ENCODE measurements at places on chromosomes 7 and 10.

DNA sequence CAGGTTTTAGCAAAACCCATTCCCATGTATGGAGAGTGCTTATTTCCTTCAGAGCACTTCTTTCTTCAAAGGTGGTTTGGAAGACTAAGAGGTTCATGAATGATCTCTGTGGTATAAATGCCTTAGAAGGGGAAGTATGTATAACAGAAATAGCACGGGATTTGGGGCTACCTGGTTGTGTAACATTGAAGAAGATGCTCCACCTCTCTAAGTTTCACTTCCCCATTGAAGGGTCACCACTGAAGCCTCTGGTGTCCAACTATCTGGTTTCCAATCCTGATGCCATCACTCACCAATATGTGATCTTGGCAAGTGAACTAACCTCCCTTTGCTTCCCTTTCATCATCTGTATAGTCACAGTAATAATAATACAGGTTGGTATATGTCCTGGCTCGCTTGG, 37.2 kb downstream of the CYCS start:
- DNase-seq: no peak

GRCh38 chr7:27605283-27605682, 57.4 kb downstream of the HIBADH start:
- no peak for DNase-seq

- DNase-seq: no peak
These were observed 10.9 kb downstream of the ANLN start for GRCh38 chr7:36400606-36401005.

DNA sequence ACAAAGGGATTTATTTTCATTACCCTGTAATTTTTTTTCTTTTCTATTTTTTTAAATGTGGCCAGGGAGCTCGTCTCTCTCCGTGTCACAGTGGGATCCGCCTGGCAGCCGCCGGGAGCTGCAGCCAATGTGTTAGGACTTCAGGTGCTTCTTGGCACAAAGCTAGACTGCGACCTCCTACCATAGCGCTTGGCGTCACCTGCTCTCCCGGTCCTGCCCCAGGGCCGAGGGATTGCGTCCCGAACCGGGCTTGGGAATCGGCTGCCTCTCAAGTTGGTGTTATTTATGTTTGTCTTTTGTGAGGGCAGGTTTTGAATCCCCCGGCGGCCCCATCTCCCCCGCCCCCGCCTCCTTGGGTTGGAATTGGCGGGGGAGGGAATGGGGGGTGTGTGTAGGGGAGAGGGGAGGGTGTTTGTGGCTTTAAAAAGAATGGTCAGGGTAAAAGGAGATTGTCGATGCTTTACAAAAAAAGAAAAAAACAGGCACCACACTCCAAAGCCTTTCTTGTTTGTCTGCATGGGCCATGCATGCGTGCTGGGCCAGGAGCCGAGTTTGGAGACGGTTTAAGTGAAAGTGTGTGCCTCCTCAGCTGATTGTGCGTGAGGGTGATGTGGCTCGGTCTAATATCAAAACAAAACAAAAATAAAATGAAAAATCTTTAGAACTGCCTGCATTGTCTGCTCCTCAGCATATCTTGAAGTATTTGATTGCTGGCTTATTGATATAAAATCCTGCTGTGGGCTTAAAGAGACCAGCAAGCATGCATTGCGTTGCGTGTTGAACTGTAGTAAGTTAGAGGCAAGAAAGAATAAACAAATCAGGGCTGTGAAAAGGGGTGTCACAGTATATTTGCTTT, 1.2 kb downstream of the PPP1R9A start:
- no peak for DNase-seq

- no peak for DNase-seq
These were observed 97.7 kb upstream of the DNAAF5 start for GRCh38 chr7:628826-629225.

DNA sequence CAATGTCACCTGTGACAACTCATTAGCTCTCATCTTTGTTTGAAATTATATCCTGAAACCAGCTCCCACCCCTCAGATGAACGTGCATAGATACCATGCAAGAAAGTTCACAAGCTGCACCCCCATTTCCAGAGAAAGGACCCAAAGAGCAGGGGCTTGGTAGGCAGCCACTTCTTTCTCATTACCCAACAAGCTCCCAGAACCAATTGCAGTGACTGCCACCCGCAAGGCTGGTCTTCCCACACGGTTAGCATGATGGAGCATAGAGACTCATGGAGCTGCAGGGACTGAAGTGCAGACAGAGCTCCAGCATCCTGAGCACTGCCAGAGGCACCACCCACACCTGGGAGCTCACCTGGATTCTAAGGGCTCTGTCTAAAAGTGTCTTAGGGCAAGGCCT, 28.5 kb downstream of the FRMPD2 start:
- DNase-seq: no peak

DNA sequence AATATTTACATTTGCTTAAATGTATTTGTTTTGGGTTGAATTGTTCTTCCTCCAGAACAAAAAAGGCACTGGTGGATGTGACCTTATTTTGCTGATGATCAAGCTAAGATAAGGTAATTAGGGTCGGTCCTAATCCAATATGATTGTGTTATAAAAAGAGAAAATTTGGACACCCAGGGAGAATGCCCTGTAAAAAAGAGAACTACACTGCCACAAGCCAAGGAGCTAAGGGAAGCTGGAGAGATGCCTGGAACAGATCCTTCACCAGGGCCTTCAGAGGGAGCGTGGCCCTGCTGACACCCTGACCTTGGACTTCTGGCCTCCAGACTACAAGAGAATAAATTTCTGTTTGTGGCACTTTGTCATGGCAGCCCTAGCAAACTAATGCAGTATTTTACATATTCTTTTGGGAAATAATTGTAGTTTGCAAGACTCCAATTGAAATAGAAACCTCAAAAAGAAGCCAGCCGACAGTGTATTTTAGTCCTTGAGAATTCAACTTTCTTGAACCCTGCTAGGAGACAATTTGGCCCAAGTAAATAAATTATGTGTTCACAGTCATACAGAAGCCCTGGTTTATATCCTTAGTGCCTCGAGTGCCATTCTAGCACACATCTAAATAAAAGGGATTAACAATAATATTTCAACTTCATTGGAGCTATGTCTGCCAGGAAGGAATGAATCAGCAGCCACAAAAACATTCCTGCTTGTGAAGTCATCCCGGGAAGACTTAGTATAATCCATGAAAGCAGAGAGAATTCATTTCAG, 164.6 kb downstream of the PKD1L1 start:
- no peak for DNase-seq

DNA sequence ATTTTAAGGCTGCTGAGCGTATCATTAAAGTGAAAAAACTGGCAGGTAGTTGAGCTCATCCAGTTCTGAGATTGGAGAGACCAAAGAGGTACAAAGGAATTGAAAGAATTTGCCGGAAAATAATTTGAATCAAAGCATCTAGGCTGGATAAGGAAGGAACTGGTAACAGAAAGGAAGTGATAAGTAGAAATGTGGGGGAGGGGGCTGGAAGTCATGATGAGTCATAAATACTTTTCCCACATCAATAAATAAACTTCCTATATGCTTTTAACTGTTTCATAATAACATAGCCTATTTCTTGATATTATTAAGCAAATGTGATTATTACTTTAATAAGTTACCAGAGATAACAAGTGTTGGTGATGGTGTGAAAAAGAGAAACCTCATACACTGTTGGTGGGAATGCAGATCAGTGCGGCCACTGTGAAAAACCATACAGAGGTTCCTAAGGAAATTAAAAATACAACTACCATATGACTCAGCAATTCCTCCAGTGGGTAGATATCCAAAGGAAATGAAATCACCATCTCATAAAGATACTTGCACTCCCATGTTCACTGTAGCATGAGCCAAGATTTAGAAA, 27.0 kb downstream of the ZNF438 start:
- DNase-seq: no peak

GRCh38 chr10:50373821-50374501, 122.6 kb upstream of the ASAH2 start:
- DNase-seq: no peak

DNA sequence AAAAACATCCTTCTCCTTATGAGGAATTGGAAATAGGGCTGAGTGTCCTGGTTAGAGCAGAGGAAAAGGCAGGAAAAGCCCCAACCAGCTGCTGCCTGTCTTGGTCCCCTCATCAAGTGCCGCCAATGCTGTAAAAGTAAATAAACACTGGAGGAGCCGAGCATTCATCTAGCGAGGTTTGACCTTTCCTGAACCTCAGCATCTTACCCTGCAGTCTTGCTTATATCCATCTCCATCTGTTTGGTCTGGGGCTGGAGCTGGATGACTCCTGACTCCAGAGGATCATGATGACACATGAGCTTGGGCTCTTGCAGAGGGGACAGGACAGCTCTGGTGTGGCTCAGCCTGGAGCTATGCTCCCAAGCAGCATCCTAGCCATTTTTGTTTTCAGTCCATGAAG, 501.1 kb downstream of the TNS3 start:
- DNase-seq: no peak

DNA sequence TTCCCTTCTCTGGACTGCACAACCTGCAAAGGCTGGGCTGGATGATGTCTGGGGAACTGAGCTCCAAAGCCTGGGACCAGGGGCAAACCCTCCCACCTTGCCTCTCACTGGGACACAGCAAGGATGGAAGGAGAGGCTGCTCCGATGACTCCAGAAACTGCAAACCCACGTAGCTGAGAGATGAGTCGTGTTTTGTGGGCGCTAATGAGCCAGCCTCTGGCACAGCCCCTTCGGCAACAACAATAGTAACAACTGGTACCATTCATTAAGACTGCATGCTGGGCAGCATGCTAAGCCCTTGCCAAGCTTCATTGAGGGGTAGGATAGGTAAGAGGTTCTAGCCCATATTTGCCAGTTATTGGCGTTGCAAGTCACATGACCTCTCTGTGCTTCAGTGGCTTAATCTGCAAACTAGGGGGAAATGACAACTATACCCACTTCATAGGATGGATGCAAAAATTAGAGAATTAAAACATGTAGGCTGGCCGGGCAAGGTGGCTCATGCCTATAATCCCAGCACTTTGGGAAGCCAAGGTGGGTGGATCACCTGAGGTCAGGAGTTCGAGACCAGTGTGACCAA, 145.9 kb downstream of the SH3PXD2A start:
- DNase-seq: no peak

DNA sequence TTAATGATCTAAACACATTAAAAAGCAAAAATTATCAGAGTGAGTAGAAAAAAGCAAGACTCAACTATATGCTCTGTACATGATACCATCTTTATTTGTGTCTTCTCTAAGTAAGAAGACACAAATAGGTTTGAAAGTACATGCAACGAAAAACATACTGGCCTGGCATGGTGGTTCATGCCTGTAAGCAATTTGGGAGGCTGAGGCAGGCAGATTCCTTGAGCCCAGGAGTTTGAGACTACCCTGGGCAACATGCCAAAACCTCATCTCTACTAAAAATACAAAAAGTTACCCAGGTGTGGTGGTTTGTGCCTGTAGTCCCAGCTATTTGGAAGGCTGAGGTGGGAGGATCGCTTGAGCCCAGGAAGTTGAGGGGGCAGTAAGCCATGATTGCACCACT, 78.1 kb upstream of the TOMM7 start:
- DNase-seq: no peak

GRCh38 chr7:157568770-157569584, 232.2 kb downstream of the DNAJB6 start:
- DNase-seq: no peak

GRCh38 chr10:6034371-6034770, 27.8 kb downstream of the IL2RA start:
- no peak for DNase-seq

DNA sequence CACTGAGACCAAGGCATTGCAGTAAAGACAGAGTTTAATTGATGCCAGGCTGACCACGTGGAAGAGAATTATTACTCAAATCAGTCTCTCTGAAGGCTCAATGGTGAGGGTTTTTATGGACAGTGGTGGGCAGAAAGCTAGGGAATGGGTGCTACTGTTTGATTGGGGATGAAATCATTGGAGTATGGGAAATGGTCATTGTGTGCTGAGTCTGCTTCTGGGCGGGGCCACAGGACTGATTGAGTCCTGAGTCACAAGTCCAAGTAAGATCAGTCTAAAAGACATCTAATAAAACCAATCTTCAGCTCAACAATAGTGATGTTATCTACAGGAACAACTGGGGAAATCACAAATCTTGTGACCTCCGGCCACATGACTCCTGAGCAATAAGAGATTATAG, 868.4 kb downstream of the SORCS3 start:
- DNase-seq: no peak

- no peak for DNase-seq
These were observed 72.7 kb downstream of the COL13A1 start for GRCh38 chr10:69874449-69874848.

GRCh38 chr7:122225874-122226273, 78.7 kb downstream of the FEZF1 start:
- DNase-seq: no peak

DNA sequence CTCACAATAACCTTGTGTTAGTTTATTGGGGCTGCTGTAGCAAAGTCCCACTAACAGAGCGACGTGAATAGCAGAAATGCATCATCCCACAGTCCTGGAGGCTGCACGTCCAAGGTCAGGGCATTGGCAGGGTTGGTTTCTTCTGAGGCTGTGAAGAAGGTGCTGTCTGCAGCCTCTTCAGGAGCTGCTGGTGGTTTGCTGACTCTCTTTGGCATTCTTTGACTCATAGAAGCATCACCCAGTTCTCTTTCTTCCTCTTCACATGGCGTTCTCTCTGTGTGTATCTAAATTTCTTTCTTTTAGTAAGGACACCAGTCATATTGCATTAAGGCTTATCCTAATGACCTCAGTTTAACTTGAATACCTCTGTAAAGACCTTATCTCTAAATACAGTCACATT, 428.4 kb upstream of the KLF6 start:
- DNase-seq: no peak

DNA sequence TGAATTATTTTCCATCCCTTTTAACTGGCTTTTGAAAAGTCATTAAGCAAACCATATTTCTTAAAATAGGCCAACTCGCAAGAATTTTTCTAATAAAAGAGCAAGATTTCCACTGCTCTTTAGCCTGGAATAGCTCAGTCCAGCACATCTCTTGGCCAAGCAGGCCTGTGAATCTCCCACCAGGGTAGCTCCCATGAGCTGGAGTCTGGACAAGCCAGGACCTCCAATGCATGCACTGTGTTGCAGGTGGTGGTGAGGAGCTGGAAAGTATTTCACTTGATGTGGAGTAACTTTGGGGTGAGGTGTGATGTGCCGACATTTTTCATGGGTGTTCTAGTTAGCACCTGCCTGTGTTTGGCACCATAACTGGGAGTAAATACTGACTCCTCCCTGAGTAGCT, 117.3 kb upstream of the TBX20 start:
- DNase-seq: no peak

GRCh38 chr7:134737566-134738345, 41.7 kb upstream of the CALD1 start:
- DNase-seq: no peak

DNA sequence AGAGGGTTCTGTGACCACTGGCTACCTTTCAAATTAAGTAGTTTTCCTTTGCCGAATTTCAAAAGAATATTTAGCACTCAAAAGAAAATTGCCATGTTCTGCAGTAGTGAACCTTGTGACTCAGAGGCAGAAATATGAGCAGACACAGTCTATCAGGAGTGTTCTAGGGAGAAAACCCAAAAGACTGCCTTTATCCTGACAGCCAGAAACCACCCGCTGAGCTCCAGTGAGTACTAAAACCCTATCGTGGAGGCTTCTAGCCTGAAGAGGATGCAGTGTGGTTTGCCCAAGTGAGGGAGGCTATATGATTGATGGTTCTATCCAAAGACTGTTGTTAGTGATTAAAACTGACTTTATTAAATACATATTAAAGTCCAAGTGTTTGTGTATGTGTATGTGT, 21.9 kb downstream of the CHRM2 start:
- no peak for DNase-seq

GRCh38 chr10:114021717-114022680, 21.7 kb upstream of the ADRB1 start:
- no peak for DNase-seq

All from NCI-H510A (cell line).